ENCODE measurements at places on chromosomes 2 and 18. TPM values are rescaled to one million over a fixed set of nuclear protein-coding genes. Genes with fewer than 3 reads are reported as not detected.

Gene GKN2
- 11.2 TPM for total RNA-seq

Gene LRRC30
- total RNA-seq, result not detected

Gene ANTXR1
- 33.4 TPM for total RNA-seq

Gene SLC19A3
- total RNA-seq, result 12.6 TPM

Gene MERTK
- total RNA-seq, result 21.8 TPM

Gene EFEMP1
- total RNA-seq, result 293 TPM

Gene TNFAIP6
- 1.4 TPM for total RNA-seq

Gene SLC5A7
- total RNA-seq, result 0.98 TPM

Gene YPEL5
- total RNA-seq, result 51.9 TPM

Gene CCBE1
- total RNA-seq, result 14.1 TPM

Gene FSHR
- not detected for total RNA-seq

Gene SULT1C4
- total RNA-seq, result 8.7 TPM

Gene IL36B
- total RNA-seq, result not detected

Gene SPP2
- not detected for total RNA-seq

Gene SLC14A1
- 33.1 TPM for total RNA-seq

Gene RPRM
- total RNA-seq, result 0.84 TPM

Gene ANKRD30B
- not detected for total RNA-seq

Gene AMER3
- total RNA-seq, result not detected

Gene SNTG2
- total RNA-seq, result 13.6 TPM

Gene DNPEP
- total RNA-seq, result 72.7 TPM

Gene AGXT
- 0.44 TPM for total RNA-seq

Gene ZEB2
- 121 TPM for total RNA-seq

Gene FSIP2
- 2.0 TPM for total RNA-seq

Gene RNF103
- total RNA-seq, result 13.7 TPM
